Suprapubic skin (tissue), 4 donors: ENCODE measurements at places on chromosomes 3 and 15.

DNA sequence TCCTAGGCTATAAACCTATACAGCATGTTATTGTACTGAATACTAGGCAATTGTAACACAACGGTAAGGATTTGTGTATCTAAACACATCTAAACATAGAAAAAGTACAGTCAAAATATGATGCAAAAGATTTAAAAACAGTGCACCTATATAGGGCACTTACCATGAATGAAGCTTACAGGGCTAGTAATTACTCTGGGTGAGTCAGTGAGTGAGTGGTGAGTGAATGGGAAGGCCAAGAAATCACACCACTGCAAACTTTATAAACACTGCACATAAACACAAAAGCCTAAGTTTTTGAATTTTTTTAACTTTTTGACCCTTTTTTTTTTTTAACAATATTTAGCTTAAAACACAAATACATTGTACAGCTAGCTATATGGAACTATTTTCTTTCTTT, 204.7 kb upstream of the CTNNB1 start:
- DNase-seq = no peak

DNA sequence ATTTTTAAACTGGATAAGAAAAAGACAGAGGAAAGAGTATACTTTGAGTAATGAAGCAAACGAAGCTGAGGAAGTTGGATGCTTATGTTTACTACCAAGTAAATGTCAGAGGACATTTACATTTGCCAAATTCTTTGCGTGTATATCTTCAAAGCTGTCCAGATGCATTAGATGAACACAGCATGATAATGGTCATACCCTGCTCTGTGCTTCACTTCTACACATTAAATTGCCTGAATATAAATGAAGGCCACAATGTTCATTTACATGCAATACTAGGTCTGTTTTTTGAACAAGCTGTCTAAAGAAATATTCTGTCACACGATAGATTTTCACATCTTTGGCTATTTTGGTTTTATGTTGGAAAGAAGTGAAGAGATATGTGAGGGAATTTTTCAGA, 405.8 kb upstream of the ADAMTS9 start:
- no peak for DNase-seq

GRCh38 chr3:60720736-60721135, 530.5 kb downstream of the FHIT start:
- no peak for DNase-seq

DNA sequence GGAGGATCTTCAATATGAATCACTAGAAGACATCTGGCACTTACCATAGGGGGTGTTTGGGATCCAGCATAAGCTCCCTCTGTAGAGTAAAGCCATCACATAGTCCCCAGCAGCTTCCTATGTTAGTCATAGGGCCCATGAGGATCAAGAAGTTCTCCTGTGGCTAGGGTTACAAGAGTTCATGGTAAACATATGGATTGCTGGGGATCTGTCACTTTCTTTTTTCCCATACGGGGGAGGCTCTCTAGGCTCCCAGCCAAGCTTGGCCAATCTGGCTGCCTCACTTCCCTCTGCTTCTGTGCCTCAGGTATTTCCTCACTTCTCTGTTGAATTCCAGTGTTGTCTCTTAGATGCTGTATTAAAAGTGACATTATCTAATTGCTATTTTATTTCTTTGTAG, 597.9 kb downstream of the PDCD6IP start:
- no peak for DNase-seq

GRCh38 chr3:51982352-51982837, 940 bp upstream of the ACY1 start:
- no peak for DNase-seq

- DNase-seq = no peak
Measured at GRCh38 chr3:138257986-138258385, 70.9 kb downstream of the ARMC8 start.

DNA sequence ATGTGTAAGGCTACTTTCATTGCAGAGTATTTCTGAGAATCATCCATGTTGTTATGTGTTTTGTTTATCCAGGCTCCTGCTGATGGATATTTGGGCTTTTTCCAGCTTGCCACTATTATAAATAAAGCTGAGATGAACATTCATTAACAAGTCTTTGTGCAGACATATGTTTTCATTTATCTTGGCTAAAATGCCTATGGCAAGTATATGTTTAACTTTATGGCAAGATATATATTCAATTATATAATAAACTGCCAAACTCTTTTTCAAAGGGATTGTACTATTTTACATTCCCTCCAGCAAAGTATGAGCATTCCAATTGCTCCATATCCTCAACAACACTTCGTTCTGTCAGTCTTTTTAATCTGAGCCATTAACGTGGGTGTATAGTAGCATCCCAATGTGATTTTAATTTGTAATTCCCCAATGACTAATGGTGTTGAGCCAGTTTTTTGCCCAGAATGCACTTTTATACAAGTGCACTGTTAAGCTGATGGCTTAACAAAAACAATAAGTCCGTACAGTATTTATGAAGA, 452.4 kb downstream of the SHQ1 start:
- DNase-seq = no peak

DNA sequence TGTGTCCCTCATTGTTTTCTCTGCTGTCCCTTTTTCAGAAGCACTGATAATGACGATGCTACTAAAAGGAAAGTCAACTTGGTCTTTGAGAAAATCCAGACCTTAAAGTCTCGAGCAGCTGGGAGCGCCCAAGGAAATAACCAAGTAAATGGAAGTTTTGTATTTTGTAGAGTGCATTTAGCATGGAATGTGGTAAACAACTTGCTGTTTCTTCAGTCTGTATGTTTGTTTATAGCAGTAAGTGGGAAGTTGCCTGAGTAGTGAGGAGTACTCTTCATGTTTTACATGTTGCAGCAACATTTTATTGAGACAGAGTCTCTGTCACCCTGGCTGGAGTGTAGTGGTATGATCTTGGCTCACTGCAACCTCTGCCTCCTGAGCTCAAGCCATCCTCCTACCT, 66.0 kb downstream of the CGNL1 start:
- DNase-seq = no peak

DNA sequence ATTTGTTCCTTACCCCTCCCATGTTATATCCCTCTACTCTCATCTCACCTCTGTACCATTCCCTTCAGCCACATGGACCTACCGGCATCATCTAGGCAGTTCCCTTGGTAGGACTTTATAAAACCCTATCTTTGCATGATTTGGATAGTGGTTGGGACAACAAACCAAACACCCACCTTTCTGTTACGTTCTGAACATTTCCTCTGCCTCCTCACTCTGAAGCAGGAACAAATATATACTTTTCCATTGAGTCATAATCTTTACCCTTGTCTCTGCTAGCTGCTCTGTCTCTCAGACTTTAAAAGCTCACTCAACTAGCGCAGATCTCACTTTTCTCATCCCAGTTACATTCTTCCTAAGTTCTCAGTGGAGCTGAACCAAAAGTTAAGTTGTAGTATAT, 17.8 kb downstream of the UBXN7 start:
- no peak for DNase-seq

DNA sequence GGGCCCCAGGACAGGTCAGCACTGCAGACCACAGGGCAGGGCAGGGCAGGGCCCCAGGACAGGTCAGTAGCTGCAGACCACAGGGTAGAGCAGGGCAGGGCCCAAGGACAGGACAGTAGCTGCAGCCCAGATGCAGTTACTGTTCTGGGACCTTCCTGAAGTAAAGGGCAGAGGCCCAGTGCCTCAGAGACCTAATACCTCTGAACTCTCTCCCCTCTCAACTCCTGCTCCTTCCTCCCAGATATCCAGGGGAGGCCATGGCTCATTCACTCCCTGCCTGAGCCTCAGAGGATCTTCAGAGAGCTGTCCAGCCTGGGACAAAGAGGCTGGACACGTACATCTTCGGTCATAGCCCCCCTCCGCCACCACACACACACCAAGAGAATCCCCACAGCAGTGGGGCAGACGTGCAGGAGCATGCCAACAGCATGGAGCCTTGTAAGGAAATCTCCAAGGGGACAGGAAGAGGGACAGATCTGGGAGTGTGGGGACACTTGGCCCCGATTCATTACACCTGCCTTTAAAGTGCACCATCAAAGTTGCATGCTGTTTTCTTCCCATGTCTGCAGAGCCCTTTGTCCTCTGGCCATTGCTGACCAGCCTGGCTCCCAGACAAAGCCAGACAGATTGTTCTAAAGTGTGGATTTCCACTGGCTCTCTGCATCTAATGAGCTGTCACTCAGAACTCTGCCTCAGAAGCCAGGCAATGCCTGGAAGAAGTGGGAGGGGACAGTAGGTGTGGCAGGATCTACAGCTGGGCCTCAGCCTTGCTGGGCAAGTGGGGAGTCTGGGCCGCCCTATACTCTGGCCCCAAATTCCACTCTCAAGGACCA, 24.2 kb upstream of the BUB1B start:
- peak; percentile 56 for DNase-seq

GRCh38 chr3:64520334-64520733, 167.5 kb downstream of the ADAMTS9 start:
- DNase-seq = no peak

DNA sequence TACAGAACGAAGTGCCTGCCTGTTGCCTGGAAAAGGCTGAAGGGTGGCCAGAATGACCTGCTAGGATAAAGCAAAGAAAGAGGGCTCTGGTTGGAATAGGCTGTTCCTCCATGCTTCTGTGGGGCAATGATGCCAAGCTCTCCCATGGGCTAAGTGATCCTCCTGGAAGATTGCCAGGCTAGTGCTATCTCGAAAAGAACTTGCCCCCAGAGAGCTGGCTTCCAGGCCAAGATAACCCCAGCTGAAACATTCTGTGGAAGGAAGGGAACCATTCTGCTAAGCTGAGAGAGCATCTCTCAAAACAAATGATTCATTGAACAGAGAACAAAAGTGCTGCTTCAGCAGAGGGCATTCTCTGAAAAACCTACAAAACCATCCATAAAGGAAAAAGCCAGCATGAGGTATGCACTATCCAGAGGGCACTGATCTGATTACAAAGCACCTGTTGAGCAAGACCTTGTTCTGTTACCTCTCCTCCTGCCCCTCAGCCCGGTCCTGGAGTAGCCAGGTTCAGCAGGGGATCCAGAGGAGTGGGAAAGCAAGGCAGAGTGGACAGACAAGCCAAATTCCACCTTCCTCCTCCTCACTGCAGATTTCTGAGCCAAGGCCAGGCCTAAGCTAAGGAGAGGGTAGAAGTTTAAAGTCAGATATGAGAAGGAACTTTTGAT, 31.9 kb upstream of the SPRED1 start:
- DNase-seq = no peak

DNA sequence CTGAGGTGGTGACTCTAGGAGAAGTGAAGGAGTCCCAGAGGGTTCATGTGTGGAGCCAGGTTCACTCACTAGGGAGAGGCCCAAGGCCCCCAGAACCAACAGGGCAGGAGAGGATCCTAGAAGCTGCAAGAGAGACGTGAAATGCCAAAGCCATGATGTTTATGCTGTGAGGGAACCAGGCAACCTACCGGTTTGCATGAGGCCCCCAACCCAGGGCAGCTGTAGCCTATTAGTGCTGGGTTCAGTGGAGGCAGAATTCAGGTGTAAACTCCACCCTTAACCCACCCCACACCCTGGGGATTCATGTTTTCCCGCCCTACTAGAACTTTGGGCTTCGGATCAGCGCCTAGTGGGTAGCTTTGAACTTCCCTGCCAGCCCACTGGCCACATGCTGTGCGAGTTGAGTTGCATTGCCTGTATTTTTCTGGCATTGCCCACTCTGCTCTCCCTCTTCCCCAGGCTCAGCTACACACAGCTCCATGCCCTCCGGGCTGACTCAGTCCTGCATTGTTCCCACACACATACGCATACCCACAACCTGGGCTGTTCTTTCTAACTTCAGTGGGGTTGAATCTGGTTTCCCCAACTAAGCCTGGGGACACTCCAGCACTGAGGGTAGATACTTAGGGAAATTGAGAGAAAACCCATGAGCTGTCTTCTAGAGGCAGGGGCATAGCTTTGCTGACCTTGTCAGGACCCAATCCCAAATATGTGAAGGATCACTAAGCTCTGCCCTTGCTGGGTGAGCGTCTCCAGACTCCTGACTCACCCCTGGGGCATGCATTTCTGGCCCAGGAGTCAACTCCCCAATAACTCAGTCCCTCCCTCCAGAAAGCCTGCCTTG, 2.0 kb upstream of the ZBTB47 start:
- no peak for DNase-seq

DNA sequence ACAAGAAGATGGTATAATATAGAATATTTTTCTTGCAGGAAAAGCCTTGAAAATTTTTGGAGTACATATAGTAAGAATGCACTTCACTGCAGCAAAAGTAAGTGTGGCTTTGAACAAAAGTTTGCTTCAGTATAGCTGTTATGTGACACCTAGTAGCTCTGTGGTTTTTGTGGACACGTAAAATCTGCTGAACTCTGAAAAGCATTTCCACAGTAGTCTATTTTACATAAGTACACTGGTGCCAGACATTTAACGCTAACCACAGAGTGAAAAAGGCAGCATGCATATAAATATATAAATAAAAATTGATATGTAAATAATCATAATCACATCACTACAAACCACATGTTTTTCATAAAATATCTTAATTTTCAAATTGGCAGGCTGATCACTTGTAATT, 39.8 kb downstream of the CGGBP1 start:
- DNase-seq = no peak

- no peak for DNase-seq
Measured at GRCh38 chr3:160192310-160193029, 32.8 kb upstream of the C3orf80 start.

DNA sequence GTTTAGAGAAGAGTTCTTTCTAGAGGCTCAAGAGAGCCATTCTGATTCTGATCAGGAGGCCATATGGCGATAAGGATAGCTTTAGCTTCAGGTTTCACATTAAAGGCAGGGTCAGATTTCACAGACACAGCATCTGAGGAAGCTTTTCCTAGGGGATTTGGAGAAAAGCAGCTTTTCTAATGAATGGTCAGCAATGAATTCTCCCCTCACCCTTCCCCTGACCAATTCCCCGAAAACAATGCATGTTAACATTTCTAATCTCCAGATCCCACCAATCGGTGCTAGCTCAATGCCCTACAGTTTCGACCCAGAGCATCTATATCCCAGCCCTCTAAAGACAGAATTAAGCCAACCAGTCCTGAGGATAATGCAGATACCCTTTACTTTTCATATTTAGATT, 9.8 kb downstream of the AGBL1 start:
- DNase-seq = no peak

DNA sequence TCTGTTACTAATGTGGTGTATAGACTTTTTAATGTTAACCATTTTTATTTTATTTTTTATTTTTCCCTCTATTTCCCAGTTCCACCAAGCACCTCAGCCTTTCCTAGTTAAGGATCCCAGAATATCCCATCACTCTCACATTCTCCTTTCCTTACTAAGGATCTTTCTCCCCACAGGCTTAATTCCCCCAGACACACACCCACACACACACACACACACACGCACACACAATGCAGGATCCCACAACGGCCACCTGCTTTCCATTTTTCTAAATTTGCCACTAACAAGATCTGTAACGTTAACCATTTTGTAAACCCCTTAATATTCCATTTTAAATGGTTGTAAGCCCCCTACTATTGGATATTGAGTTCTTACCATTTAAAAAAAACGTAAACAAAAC, 404.1 kb downstream of the ZIC1 start:
- no peak for DNase-seq

- DNase-seq = no peak
Measured at GRCh38 chr15:63560741-63561448, 36.3 kb upstream of the FBXL22 start.
